GM13976 (cell line): ENCODE measurements at places on chromosomes 16 and 17.

DNA sequence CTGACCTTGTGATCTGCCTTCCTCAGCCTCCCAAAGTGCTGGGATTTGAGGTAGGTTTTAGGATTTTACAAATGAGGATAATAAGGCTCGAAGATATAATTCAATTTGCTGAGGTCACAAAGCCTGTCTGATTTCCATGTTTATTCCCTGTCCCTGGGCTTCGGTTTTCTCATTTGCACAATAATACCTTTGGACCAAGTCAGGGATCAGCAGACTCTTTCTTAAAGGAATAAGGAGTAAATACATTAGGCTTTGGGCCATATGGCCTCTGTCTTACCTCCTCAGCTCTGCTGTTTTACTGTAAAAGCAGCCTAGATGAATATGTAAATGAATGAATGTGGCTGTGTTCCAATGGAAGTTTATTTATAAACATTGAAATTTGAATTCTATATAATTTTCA, 442.8 kb downstream of the HS3ST4 start:
- no peak for DNase-seq

GRCh38 chr17:4899341-4900230, at the start of gene C17orf107:
TSS of gene C17orf107 (plus strand) at chr17:4899536. CDS start at chr17:4899763, 227 bp downstream.
- peak; percentile 93 for DNase-seq

GRCh38 chr17:72274614-72275013, 153.8 kb downstream of the SOX9 start:
- no peak for DNase-seq

DNA sequence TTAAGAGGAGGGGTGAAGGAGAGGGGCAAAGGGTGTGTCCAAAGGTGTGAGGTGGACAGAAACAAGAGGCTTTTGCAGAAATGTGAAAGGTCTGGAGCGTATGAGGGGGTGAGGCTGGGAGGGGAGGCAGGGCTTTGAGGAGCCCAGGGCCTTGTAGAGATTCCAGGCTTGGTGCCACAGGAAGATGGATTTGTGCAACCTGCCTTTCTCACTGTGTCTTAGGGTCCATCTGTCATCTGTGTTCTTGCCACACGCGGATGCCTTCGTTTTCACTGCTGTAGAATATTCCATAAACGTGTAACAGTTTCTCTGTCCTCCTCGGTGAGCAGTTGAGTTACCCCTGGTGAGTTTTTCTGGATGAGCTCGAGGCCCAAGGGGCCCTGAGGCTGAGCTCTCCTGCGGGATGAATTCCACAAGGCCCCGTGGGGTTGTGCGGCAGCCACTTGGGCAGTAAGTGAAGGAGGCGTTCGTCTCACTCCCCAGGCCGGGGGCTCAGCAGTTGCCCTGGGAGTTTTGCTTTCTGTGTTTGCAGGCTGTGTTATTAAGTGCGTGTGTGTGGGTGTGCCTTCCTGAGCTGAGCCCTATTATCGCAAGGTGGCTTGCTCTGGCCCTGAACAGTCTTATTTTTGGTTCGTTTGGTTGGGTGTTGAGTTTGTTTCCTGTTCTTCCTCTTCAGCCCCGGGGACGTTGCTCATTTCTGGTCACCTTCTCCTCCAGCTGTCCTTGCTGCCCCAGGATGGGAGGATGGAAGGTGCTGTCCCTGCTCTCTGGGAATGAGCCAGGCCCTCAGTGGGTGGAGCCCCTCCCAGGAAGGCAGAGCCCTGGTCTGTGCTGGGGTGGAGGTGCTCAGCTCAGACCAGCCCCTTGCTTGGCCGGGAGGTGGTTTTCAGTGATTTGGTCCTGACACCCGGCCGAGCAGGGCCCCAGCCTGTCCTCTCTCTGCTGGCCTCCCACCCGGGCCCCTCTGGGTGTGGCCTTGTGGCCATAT, 28.4 kb downstream of the BAIAP2 start:
- DNase-seq: peak; percentile 58

DNA sequence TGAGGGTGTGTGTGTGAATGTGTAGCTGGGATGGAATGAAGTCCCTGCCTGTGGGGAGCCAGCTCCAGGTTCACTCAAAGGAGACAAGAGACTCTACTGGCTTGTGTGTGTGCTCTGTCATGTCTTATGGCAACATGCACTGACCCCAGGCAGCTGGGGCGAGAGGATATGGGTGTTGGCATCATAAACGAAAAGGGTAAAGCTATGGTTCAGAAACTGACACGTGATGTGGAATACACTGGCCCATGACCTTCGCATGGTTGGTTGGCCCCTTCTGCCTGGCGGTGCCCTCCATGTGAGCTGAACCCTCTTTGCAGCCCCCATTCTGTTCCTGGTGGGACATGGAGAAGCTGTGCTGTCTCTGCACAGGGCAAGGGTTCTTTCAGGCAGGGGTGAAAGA, 21.9 kb downstream of the ZNF750 start:
- DNase-seq: no peak

DNA sequence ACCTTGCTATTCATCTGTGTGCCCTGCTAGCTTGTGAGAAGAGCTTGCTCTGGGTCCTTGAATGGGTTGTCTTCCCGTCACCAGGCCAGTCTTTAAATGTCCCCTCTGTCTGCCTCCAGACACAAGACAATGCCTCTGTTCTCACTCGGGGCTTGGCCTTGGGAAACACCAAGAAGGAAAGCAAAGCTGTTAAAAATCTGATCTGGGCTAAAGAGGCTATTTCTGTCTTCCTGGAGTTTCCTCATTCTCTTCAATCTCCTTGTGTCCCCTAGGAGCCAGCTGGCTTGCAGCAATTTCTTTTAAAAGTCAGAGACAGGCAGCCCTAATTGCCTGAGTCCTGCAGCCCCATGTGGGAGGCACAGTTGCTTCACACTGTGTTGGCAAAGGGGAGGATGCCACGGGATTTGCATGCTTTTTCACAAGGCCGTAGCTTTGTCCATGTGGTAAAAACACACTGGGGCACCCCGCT, 2.5 kb downstream of the DNAI2 start:
- DNase-seq: no peak

DNA sequence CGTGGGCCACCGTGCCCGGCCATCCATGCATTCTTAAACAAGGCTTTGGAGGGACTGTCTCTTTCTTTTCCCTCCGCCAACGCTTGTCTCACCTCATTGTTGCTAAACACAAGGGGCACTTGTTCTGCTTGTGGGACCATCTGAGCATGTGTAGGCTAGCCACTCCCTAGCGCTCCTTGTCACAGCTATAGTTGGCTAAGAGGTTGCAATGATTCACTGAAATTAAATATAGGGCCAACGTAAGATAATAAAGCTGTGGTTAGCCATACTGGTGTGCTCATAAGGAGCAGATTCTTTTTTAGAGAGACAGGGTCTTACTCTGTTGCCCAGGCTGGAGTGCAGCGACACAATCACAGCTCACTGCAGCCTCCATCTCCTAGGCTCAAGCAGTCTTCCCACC, 41.2 kb downstream of the KIAA0513 start:
- no peak for DNase-seq

- no peak for DNase-seq
Observed at GRCh38 chr16:60271025-60271771, 1537.1 kb upstream of the GOT2 start.

- DNase-seq: no peak
Observed at GRCh38 chr17:1779571-1780131, 17.8 kb downstream of the SERPINF1 start.

- no peak for DNase-seq
Observed at GRCh38 chr17:51820252-51820651, 338.3 kb downstream of the CA10 start.

DNA sequence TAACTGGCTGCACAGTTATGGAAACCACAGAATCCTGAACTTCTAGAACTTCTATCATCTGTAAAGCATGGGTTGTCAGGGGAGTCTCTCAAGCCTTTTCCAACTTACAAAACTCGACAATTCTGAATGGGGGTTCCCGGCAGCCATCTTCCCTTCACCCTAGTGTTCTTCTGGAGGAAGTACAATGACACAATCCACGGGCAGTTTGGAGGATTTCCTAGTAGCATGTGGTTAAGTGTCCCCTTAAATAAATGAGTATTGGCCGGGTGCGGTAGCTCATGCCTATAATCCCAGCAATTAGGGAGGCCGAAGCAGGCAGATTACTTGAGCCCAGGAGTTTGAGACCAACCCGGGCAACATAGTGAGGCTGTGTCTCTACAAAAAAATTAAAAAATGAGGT, 2.1 kb downstream of the SLC16A6 start:
- peak; percentile 59 for DNase-seq

DNA sequence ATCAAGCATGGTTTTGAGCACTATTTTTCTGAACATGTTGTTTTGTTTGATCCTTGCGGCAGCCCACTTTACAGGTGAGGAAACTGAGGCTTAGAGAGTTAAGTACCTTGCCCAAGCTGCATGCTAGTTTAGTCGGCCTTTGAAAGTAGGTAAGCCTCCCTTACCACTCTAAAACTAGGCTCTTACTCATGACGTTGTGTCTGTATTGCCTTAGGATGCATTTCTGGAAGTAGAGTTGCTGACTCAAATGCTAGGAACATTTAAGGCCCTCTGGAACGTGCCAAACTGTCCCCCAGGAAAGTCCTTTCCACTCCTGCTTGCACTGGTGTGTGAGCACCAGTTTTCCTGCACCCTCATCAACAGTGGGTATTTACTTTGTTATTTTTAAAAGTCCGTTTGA, 76.6 kb downstream of the ZFHX3 start:
- no peak for DNase-seq

DNA sequence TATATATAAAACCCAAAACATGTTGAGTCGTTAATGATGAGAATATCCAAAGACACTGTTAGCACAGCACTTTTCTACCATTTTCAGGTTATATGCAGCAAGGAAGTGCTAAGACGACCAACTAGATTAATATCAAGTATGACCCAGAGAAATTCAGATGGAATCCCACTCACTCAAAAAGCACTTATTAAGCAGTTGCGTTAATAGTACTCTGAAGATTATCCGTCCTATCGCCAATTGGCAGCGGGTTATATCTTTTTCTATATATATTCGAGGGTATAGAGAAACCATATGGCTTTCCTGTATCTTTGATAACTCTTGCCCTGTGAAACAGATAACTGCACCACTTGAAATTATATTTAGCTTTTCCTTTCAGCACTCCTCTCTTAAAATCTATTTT, 1.1 kb downstream of the CRLF3 start:
- DNase-seq: no peak

DNA sequence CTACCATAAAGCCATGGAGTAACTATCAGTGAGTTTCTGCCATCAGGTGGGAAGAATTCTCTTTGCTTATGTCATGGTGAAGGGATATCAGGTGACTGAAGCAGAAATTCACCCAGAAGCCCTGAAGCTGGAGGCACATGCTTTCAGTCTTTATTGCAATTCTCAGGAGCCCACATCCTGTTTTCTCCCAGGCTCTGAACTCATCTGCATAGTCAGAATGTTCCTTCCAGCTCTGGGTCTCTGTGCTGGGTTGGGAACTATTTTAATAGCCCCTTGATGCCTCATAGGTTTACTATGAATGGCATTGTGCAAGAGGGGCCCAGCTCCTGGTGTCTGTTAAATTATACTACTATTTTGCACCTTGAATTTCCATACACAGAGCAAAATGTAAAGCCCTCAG, 198.4 kb upstream of the SOX9 start:
- DNase-seq: peak; percentile 10

GRCh38 chr17:78774956-78775571, 7.0 kb downstream of the CYTH1 start:
- DNase-seq: peak; percentile 38

- DNase-seq: peak; percentile 59
Observed at GRCh38 chr16:57167953-57168352, 17.9 kb downstream of the PSME3IP1 start.

DNA sequence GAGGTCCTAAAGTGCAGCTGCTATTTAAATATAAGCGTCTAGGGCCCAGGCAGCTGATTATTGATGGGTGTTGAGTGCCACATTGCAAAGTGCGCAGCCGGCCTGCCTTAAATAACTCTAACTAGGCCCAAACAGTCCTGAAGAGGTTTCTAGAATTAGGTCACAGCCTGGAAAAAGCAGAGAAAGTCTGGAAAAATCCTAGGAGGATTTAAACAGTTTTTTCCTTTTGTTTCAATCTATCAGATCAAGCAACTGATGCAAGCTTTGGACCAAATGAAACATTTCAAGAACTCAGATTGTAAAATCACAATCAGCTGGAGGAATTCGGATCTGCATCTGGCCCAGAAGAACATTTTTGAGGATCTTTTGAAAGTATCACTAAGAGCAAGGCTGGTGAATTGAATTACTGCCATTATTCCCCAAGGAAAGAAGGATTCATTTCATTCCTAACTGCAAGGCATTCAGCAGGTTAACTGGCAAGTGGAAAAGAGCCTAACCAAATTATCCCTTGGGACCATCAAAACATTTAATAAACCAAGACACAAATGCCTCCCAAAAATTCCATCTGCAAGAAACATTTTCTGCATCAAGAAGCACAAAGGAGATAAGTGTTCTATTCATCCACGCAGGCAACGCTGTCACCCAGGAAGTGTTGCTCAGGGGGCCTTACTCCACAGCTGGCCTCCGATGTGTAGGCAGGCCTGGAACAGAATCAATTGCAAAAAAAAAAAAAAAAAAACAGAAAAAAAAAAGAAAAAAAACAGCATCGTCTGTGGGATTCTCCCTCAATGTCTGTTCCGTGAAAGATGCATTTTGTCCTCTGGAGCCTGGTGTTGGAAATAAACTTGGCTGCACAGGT, 46.1 kb downstream of the IRX3 start:
- DNase-seq: no peak

- DNase-seq: peak; percentile 5
Observed at GRCh38 chr16:29650771-29651170, 12.3 kb upstream of the SPN start.

- DNase-seq: no peak
Observed at GRCh38 chr17:8947201-8947600, 18.3 kb downstream of the PIK3R5 start.

DNA sequence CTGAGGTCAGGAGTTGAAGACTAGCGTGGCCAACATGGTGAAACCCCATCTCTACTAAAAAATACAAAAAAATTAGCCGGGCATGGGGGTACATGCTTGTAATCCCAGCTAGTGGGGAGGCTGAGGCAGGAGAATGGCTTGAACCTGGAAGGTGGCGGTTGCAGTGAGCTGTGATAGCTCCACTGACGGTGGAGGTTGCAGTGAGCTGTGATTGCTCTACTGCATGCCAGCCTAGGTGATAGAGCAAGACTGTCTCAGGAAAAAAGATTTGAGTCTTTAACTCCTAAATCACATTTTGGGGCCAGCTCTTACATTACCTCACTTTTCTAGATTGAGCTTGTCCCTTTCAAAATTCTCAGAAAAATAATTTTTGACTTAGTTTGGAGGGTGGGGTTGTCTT, 15.2 kb downstream of the VMP1 start:
- DNase-seq: no peak

DNA sequence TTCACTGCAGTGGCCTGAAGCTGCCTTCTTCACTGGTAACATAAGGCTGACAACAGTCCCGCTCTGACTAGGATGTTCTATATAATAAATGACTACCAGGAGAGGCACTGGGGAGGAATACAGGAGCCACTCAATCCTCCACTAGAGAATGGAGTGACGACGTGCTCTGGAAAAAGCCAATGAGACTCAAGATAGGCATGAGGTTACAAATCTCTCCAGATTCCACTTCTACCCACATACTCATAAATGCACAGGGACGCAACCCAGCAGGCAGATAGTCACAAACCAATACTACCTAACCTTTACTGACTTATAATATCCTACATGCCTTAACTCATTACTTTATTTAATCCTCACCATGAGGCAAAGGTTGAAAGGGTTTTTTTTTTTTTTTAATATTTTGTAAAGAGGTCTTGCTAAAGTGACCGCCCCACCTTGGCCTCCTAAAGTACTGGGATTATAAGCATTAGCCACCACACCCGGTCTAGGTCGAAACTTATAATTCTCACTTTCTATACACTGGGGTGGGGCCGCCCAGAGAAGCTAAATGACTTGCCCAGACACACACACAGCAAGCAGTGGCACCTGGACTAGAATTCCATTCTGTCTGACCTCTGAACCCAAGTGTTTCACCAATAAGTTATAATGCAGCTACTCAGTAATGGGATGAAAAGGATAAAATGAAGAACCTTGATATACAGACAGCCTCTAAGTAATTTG, 33.7 kb downstream of the TOM1L2 start:
- no peak for DNase-seq
